NCI-H1105 (cell line): ENCODE measurements at places on chromosomes 7 and 10.

- DNase-seq = no peak
Measured at GRCh38 chr10:59894114-59894513, 12.2 kb downstream of the CCDC6 start.

- no peak for DNase-seq
Measured at GRCh38 chr7:30437823-30438574, 40.6 kb downstream of the NOD1 start.

DNA sequence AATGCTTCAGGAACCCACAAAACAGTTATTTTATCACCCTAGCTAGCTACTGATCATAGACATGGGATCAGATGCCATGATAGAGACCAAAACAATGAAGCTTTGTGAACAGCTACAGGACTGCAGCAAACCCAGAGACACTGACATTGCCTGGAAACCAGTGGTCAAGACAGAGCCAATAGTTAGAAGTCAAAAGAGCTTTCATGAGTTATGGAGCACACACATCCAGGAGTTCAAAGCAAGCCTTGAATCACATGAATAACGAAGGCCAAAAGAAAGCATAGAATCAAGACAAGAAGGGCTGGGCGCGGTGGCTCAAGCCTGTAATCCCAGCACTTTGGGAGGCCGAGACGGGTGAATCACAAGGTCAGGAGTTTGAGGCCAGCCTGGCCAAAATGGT is 34.5 kb upstream of the GSAP start:
- no peak for DNase-seq

- no peak for DNase-seq
Measured at GRCh38 chr10:65559369-65559768, 1366.5 kb upstream of the LRRTM3 start.

DNA sequence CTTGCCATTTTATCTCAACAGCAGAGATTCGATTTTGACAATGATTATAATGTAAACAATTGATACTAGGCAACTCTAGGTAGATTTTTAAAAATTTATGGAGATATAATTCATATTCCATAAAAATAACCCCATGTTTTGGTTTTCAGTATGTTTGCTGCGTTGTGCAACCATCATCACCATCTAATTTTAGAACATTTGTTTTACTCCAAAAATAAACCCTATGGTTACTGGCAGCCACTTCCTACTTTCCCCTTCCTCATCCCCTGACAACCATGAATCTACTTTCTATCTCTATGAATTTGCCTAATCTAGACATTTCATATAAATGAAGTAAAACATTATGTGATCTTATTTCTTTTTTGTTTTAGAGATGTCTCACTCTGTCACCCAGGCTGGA is 401.9 kb downstream of the THSD7A start:
- no peak for DNase-seq

DNA sequence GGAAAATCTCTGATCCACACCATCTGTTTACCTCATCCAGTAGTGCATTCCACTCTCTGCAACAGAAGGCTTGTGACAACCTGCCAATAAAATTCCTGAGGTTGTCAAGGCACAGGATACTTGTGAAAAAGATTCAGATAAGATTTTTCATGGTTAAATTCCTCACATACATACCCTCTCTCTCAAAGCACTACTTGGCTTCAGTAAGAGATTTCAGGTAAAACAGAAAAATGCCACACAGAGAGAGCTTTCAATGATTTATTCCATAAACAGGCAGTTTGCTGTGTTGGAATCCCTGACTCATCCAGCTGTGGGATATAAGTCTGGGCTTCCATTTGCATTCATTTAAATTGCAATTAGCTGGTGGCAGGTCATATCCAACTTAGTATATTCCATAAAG is 99.7 kb upstream of the CAV2 start:
- DNase-seq = no peak

GRCh38 chr10:29279779-29280487 is 8.9 kb upstream of the LYZL1 start:
- no peak for DNase-seq

DNA sequence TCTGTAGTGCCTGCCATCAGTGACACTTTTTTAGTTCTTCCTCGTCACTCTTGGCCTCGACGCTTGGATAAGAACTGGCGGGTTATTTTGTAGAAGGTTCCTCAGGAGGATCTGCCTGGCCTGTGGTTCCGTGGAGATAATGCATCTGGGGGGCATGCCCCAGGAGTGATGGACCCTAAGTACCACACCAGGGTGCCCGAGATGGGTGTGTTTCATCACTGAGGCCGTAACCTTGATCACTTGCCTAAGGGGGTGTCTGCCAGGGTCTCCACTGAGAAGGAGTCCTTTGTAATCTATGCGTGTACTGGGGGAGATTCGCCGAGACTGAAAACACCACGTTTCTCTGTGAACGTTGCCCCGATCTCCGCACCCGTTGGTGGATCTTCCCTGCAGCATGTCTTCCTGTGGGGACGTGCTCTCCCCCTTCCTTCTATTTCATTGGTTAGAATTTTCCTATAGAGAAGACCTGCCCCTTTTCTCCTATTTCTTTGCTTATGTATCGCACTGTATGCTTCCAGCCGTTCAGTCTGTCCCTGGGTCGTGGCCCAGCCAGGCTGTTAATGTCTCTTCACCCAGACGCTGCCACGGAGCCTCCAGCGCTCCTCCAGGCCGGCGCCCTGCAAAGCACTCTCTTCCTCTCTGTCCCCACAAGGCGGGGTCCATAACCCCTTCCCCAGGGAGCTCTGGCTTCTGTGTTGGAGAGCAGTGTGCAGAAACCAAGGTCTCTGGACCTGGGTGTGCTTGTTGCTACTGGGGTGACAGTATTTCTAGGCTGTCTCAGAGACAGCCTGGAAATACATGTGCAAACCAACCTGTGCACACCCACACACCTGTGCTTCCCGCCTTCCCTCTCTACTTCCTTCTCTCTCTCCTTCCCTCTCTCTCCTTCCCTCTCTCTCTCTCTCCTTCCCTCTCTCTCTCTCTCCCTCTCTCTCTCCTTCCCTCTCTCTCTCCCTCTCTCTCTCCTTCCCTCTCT is 14.4 kb upstream of the DPYSL4 start:
- no peak for DNase-seq

GRCh38 chr7:129989466-129989865 is 36.7 kb upstream of the UBE2H start:
- no peak for DNase-seq
